ENCODE measurements at places on chromosomes 2 and 18.

GRCh38 chr2:130344578-130344977, 1.9 kb downstream of the IMP4 start:
- DNase-seq = no peak

- DNase-seq = no peak
These were observed 75.8 kb downstream of the SPHKAP start for GRCh38 chr2:228105526-228106250.

- DNase-seq = no peak
These were observed 4.7 kb downstream of the EEF1B2 start for GRCh38 chr2:206164261-206164862.

GRCh38 chr2:233413046-233413445, 58.8 kb downstream of the DGKD start:
- DNase-seq = no peak

GRCh38 chr18:55253814-55254213, 294.6 kb upstream of the CCDC68 start:
- no peak for DNase-seq

DNA sequence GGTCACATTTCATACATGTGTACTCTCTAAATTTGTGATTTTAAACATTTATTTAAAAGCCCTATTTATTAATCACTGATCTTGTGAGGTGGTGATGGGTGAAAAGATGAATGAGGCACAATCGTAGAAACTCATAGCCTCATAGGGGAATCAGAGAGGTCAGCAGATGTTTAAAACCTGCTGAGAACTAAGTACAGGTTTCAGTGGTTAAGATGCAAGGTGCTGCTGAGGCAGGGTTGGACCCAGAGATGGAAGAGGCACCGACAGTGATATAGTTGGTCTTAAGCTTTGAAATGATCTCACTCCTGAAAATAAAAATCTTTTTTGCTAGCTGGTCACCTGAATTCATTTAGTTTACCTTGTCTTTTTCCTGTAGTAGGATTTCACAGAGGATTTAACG, 49.6 kb downstream of the LINC00305 start:
- DNase-seq = no peak

GRCh38 chr2:25948437-25948836, 33.9 kb downstream of the KIF3C start:
- no peak for DNase-seq

- no peak for DNase-seq
These were observed 438.9 kb downstream of the PTPRM start for GRCh38 chr18:8005870-8006569.

- DNase-seq = no peak
These were observed 34.2 kb upstream of the DAPL1 start for GRCh38 chr2:158760887-158761286.

GRCh38 chr2:9378433-9379390, 44.6 kb downstream of the ITGB1BP1 start:
- no peak for DNase-seq

DNA sequence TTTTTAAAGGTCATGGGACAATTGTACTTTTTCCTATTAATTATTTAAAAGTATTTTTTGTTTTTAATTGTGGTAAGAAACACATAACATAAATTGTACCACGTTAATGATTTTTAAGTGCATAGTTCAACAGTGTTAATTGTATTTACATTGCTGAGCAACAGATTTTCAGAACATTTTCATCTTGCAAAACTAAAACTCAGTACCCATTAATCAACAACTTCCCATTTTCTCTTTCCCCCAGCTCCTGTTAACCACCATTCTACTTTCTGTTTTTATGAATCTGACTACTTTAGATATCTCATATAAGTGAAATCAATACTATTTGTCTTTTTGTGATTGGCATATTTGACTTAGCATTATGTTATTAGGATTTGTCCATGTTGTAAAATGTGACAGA, 483.9 kb upstream of the ZNF804A start:
- DNase-seq = no peak

- no peak for DNase-seq
These were observed at the start of gene PLEK for GRCh38 chr2:68365087-68365486. Gene PLEK, plus strand, starts transcription at chr2:68365282. Its CDS starts 70 bp downstream, at chr2:68365352.

- no peak for DNase-seq
These were observed 106.3 kb downstream of the TRIM43 start for GRCh38 chr2:95698146-95698545.

DNA sequence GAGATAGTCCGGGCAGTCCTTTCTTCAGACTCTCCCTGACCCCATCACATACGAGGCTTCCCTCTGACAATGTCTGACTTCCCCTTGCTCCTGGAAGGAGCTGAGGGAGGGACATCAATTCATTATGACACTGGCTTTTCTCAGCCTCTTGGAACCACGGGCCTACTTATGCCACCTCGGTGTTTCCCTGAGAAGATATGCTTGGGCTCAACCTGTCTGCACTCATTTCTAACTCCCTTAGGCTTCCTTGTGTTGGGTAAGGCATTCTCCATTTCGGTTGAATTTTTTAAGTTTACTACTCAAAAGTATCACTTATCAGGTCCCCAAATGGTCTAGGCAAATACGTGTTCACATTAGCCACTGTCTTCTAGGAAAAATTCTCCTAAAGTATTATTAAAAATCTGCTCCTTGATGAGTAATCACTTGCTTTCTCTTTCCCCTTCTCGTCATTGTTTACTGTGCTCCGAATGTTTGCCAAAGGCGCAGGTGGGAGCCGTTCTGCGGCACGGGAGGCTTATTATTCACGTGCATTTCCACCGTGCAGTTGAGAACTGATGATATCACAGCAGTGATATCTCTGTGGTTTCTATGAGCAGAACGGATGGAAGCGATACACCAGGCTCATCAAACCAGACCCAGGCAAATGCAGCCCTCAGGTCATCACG, 33.1 kb downstream of the ARL4C start:
- peak; percentile 30 for DNase-seq

GRCh38 chr2:12761104-12761503, 44.4 kb downstream of the TRIB2 start:
- no peak for DNase-seq

- DNase-seq = no peak
These were observed 529.6 kb downstream of the CPS1 start for GRCh38 chr2:211086049-211086448.

DNA sequence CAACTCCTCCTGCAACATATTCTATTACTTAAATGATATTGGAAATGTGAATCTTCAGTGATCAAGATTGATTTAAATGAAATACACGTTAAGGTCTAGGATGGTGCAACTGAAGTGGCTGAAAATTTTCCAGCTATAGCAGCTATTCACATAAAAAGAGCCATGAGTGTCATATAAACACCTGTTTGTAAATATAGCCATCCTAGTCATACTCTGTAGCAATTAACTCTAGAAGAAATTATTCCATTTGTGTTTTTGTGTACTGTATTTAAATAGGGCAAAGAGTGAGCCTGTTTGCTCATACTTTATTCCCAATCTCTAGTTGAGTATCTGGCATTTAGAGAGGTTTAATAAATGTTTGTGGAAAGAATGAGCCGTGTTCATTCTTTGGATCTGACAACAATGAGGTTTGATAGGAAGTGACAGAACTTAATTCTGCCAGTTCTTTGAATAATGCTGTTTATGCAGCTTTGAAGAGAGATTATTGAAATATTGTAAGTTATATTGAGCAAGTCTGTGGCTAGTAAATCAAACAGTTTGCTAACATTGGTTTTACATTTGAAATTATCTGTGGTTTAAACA, 49.7 kb downstream of the BABAM2 start:
- DNase-seq = no peak

DNA sequence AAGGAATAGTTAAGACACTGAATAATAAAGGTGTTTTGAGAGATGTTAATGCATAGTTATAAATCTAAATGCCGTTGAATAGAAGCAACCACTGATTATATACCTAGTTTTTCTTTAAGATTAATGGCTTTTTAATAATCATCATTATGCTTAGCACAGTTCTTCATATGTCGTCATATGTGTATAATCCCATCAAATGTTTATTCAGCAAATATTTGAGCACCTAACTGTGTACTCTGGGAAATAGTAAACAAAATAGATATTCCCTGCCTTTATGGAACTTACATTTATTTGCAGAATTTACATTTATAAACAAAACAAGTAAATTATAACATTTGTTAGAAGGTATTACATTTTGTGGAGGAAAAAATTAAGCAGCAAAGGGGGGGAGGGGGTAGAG, 9.8 kb downstream of the NUP35 start:
- no peak for DNase-seq

DNA sequence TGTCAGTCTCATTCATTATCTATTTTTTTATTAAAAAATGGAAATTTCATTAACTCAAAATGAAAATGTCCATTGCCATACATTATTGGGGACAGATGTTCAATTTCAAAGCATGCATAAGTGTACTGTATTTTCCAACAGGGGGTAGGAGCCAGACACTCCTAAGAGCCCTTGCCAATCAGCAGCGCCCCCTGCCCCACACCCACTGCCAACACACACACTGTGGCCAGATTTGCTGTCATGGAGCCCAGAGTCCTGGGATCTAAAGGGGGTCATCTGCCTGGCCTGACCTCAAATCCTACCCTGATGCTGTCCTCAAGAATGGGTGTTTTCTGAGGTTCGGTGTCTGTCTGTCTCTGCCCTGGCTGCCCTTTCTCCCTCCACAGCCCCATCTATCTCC, 162.2 kb upstream of the TWIST2 start:
- no peak for DNase-seq

DNA sequence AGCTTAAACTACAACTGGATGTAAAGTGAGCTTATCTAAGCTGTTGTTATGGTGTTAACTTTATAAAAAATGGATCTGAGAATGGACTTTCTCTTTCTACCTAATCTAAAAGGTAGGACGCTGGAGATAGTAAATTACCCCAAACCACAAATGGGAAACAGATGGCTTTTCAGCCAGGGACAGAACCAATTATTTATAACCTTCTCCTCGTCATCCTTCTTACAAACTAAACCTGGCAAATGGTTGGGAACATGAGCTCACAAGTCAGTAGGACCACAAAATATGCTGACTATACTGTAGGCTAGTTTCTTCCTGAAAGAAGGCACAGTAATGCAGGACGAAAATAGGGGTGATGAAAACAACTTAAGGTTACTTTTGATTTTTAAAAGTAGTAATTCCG, 32.7 kb upstream of the ZDBF2 start:
- no peak for DNase-seq

DNA sequence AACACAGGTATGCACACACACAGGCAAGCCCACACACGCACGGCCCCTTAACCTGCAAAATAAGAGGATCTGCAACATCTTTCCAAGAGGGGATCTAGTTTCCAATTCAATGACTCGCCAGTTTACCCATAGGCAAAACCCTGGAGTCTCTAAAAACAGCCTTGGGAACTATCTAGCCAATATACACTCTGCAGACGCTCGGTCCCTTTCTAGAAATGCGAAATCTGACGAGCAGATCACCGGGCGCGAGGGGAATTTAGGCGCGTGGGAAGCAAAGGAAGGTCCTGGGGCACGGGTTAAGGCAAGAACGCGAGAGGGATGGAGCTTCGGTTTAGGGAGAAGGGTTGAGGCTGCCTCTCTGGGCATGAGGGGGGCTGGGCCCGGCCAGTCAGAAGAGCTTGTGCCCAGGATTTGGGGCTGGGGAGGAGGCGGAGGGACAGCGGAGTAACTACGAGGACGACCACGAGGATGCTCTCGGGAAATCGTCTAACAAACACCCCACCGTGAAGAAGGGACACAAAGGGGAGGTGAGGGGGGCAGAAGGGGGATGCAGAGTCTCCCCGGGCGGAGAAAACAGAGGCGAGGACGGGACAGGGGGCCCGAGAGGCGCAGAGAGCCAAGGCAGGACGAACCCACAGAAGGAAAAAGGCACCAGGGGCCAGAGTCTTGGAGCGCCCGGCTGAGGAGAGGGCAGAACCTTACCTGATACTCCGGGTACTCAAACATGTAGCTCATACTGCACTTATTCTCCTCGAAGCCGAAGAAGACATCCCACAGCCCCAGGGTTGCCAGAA, 542 bp downstream of the PGAP1 start:
- DNase-seq = no peak

DNA sequence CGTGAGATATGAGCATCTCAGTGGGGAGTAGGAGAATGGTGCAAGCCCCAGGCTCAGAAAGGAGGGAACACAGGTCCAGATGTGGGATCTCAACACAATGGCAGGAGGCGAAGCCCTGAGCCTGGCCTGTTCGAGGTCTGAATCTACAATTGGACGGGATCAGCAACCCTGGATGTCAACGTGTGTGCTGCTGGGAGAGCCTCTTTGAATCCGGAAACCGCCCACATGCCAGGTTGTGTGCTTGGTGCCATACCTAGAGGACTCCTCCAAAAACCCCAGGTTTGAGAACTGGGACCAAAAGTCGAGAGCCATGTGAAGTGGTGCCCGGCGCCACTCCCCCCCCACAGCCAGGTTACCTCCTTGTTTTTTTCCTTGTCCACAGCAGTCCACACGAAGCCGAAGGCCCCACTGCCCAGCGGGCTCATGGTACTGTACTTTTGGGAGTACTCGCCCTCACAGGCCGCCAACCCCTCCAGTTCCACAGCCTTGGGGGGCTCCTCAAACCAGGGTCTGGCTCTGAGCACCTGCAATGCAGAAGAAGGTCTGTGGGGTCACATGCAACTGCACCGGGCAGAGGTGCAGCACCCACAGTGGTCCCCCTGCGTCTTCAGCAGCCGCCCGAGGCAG, 20.4 kb upstream of the MTERF4 start:
- no peak for DNase-seq

DNA sequence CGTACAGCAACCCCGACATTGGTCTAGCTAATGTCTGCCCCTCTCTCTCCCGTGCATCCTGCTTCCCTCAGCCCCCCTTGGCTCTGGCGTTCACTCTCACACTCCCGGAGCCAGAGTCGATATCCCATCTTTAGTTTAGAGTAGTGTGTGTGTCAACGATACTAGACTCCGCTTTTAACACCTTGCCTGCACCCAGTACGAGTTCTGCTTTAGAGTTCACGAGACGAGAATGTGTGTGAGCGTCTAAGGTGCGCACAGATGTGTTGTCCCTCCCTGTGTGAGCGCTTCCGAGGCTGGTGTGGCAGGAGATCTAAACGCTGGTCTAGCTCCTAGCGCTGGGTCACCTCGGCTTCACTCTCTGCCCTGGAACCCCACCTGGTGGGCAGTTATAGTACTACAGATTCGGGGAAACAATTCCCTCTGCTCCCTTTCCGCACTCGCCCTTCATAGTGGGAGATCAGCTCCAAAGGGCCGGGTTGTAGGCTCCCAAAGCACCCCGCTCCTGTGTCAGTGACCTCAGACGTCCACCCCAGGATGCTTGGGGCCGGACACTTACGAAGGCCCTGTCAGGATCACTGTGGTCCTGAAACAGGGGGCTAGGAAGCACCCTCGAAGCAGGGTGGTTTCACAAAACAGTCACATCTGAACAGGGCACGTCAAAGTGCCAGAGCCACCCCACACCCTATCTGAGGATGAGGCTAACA, 2.6 kb upstream of the CYP26B1 start:
- DNase-seq = peak; percentile 43

- no peak for DNase-seq
These were observed 106.7 kb downstream of the METTL8 start for GRCh38 chr2:171327043-171327496.

GRCh38 chr2:75204833-75205232, 5.5 kb upstream of the TACR1 start:
- DNase-seq = no peak

GRCh38 chr2:212548455-212548819, 9.8 kb upstream of the ERBB4 start:
- no peak for DNase-seq

- no peak for DNase-seq
These were observed 147.6 kb downstream of the MAIP1 start for GRCh38 chr2:200102971-200103370.

- peak; percentile 58 for DNase-seq
These were observed 61.4 kb downstream of the TGOLN2 start for GRCh38 chr2:85266146-85267041.

- no peak for DNase-seq
These were observed 32.9 kb upstream of the TMEM177 start for GRCh38 chr2:119646149-119646548.

Measured in stimulated activated CD8-positive, alpha-beta memory T cell treated with anti-CD3 and anti-CD28 coated beads, Interleukin-4, amount 100 ng/mL, for 24 hours (primary cell).